Forelimb muscle (tissue), 1 donor: ENCODE measurements at places on chromosomes 12 and 14.

- DNase-seq, result no peak
Observed at GRCh38 chr14:60008042-60008441, 83.7 kb upstream of the PCNX4 start.

GRCh38 chr12:124784871-124785572 is 78.6 kb downstream of the SCARB1 start:
- no peak for DNase-seq

GRCh38 chr12:92213166-92213565 is 67.5 kb upstream of the BTG1 start:
- no peak for DNase-seq

DNA sequence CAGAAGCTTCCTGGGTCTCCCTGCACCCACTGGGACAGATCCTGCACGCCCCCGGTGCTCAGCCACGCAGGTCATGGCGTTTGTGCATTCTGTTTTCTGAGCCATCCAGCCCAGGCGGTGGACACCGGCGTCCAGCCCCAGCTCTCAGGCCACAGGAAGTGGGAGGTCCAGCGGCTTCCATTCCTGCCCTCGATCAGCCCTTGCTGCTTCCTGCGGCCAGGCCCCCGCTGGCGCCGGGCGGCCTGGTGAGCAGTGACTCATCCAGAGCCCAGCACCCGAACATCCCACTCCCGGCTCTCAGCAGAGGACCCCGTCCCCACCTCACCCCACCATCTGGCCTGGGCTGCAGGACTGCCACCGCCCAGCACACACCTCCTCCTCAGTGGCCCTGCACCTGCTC is 18.0 kb upstream of the NUDT14 start:
- DNase-seq, result no peak

- no peak for DNase-seq
Observed at GRCh38 chr14:97788364-97788763, 991.2 kb downstream of the VRK1 start.

GRCh38 chr14:79028281-79028680 is 858.1 kb downstream of the NRXN3 start:
- DNase-seq, result no peak

GRCh38 chr12:38392554-38393144 is 76.1 kb downstream of the ALG10B start:
- DNase-seq, result no peak

- DNase-seq, result no peak
Observed at GRCh38 chr12:16282978-16283377, 5.5 kb upstream of the SLC15A5 start.

DNA sequence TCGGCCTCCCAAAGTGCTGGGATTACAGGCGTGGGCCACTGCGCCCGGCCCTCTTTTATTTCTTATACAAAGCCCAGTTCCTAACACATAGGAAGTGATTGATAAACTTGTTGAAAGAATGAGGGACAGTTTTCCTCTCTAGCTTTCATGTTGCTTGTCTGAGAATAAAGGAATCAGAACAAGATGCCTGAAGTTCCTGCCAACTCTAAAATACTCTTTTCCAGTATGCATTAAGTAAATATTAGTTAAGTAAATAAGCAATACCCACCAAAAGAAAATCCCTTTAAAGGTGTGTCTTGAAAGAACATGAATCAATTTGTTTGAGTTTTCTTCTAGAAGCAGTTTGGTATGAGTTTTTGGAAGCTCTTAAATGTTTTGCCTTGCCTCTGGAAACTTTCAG is 24.4 kb upstream of the CD27 start:
- no peak for DNase-seq

GRCh38 chr12:75969768-75970167 is 61.8 kb downstream of the PHLDA1 start:
- DNase-seq, result no peak
